Fibroblast of villous mesenchyme (primary cell): ENCODE measurements at places on chromosomes 3 and 15. TPM values are rescaled to one million over a fixed set of nuclear protein-coding genes. Genes with fewer than 3 reads are reported as not detected.

Gene PP2D1
- total RNA-seq, result not detected in 2 replicates

Gene FAM107A
- not detected in 2 replicates for total RNA-seq

Gene CASR
- total RNA-seq, result not detected in 2 replicates

Gene CLEC3B
- 0.43 and 0.64 TPM in 2 replicates for total RNA-seq

Gene CPA3
- under 0.01 TPM in 1 of 2 replicates, not detected in the other for total RNA-seq

Gene GOLGA8S
- total RNA-seq, result under 0.01 TPM in 2 replicates

Gene ZPLD1
- 0.43 and 1.3 TPM in 2 replicates for total RNA-seq

Gene NPHP3
- total RNA-seq, result 36.3 and 37.0 TPM in 2 replicates

Gene FOXB1
- total RNA-seq, result not detected in 2 replicates

Gene CCDC33
- total RNA-seq, result 0.86 and 1.9 TPM in 2 replicates

Gene MUC20
- 0.32 and 0.43 TPM in 2 replicates for total RNA-seq

Gene CCR3
- not detected in 2 replicates for total RNA-seq

Gene TP63
- under 0.01 and 0.43 TPM in 2 replicates for total RNA-seq

Gene RBP2
- not detected in 2 replicates for total RNA-seq

Gene TMF1
- total RNA-seq, result 45.1 and 49.2 TPM in 2 replicates

Gene CNBP
- total RNA-seq, result 197 and 202 TPM in 2 replicates

Gene SLC12A1
- total RNA-seq, result not detected in 2 replicates

Gene ETFA
- total RNA-seq, result 85.7 and 114 TPM in 2 replicates

Gene GOLGA8H
- total RNA-seq, result under 0.01 TPM in 1 of 2 replicates, not detected in the other

Gene CILP
- total RNA-seq, result under 0.01 TPM in 2 replicates

Gene MASP1
- total RNA-seq, result 198 and 209 TPM in 2 replicates

Gene CHMP2B
- 39.0 and 51.4 TPM in 2 replicates for total RNA-seq

Gene PDE8A
- 14.5 and 16.8 TPM in 2 replicates for total RNA-seq

Gene DHX30
- total RNA-seq, result 69.9 and 77.7 TPM in 2 replicates

Gene BUB1B
- total RNA-seq, result 13.9 and 19.9 TPM in 2 replicates

Gene FRMD5
- total RNA-seq, result 1.3 and 1.9 TPM in 2 replicates

Gene ULK3
- 15.5 and 17.3 TPM in 2 replicates for total RNA-seq
